ENCODE measurements at places on chromosomes 1 and 21.

- no peak for DNase-seq
Measured at GRCh38 chr1:222373831-222374602, 173.9 kb downstream of the HHIPL2 start.

DNA sequence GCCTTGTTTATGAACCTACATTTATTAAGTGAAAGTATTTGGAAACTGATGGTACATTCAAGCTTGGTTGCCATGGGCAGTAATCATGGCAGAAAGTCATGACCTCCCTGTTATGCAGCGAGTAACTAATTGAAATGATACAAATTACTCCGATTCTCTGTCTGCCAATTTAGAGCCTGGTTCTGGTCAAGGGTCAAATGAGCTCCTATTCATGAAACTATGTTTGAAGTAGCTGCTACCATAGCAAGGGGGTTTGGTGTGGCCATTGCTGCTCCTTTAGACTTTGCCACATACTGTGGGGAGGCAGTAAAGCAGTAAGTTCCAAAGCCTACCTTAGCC lies 187.2 kb upstream of the FOXD3 start:
- DNase-seq = no peak

- DNase-seq = peak; percentile 70
Measured at GRCh38 chr1:39691383-39692151, at the start of gene HPCAL4. TSS of gene HPCAL4 (minus strand) at chr1:39691433. CDS start at chr1:39684603, 6,830 bp downstream.

- no peak for DNase-seq
Measured at GRCh38 chr1:238143038-238143437, 252.3 kb upstream of the ZP4 start.

DNA sequence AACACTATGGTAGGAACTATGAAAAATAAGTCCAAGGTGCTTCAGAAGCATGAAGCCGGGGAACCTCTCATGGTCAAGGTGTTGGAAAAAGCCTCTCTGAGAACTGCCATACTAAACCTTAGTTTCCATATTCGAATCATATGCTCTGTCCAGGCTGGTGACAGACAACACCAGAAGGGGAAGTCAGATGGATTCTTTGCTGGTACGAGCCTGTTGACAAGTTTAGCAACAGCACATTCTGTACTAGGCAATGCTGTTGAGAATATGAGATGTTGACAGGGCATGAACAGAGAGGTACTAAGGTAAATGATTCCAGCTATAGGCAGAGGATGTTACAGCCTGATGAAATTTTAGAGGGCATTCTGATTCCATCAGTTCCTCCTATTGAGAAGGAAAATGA lies 461.3 kb upstream of the ZRANB2 start:
- no peak for DNase-seq

DNA sequence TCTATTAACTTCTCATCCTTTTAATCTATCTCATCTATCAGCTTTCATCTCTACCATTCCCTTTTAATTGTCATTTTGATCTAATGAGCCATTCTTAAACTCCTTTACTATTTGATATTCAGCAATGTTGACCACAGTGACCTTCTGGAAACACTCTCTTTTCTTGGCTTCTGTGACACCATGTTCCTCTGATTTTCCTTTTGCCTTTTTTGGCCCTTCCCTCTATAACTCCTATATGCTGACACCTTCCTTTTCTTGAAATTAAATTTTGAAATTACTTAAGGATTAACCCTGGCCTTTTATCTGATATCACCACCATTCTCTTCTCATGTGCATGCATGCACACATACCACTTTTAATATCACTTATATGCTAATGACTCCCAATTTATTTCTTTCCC lies 41.2 kb upstream of the SAMSN1 start:
- no peak for DNase-seq

- DNase-seq = peak; percentile 63
Measured at GRCh38 chr1:89843273-89844130, 22.7 kb downstream of the LRRC8D start.

DNA sequence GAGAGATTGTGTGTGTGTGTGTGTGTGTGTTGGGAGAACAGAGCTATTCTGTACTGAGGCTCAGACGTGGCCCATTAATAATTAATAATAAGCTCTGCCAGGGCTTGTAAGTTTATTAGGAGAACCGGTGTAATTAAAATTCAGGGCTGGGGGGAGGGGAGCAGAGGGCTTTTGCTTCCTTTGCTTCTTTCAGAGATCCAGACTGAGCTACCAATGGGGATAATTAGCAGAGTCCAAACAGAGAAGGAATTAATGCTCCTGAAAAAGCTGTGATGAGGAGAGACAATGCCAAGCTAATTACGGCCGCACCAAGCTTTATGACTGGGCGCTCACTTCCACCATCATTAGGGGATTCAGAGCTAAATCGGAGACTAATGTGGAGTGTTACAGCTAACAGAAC lies 4.5 kb downstream of the SYT6 start:
- no peak for DNase-seq

GRCh38 chr1:112881742-112882127 lies 74.3 kb downstream of the SLC16A1 start:
- DNase-seq = no peak

- DNase-seq = no peak
Measured at GRCh38 chr1:81220614-81221071, 580.1 kb upstream of the ADGRL2 start.

DNA sequence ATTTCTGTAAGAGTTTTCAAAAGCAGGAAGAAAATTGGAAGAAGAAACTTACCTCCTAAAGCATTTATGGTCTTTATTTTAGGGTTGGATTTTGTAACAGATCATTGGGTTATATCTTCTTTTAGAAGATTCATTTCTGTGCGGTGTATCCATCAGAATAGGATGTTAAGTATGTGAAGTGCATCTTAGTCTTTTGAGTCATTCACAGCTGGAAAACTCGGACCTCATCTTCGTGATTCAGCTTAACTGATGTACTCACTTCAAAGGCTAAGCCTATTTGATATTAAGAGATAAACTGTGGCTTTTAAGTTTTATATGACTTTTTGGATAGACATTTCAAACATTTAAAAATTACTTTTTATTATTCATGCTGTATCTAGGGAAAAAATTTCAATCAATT lies 56.3 kb downstream of the GIPC2 start:
- no peak for DNase-seq

- DNase-seq = no peak
Measured at GRCh38 chr1:154553056-154554030, 5.1 kb downstream of the UBE2Q1 start.

DNA sequence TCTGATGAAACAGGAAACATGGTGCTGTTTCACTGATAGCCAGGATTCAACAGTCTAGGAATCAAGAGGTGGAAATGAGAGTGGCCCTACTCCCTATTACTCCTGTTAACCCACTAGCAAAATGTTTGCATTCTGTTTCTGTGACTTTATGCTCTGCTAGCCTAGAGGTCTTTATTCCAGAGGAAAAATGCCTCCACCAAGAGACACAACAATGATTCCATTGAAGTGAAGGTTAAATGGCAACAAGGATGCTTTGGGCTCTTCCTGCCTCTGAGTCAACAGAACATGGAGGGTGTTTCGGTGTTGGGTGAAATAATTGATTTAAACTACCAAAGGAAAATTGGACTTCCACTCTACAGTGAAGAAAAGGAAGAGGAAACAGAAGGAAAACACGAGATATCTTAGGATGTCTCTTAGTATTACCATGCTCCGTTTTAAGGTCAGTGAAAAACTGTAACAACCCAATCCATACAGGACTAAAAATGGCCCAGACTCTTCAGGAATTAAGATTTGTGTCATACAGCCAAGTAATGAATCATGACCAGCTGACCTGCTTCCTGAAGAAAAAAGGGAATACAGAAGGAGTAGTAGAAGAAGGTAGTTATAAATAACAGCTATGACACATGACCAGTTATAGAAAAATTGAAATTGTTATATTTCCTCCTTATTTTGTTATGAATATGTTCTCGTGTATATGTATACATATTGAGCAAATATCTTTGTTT lies 1237.8 kb downstream of the NCAM2 start:
- DNase-seq = no peak

Data from NCI-H524 (cell line).